ENCODE measurements at places on chromosomes 7 and 10.

GRCh38 chr10:21285742-21286331 lies 239.6 kb downstream of the SKIDA1 start:
- DNase-seq: no peak

- DNase-seq: no peak
Measured at GRCh38 chr7:55075464-55076021, 56.7 kb downstream of the EGFR start.

DNA sequence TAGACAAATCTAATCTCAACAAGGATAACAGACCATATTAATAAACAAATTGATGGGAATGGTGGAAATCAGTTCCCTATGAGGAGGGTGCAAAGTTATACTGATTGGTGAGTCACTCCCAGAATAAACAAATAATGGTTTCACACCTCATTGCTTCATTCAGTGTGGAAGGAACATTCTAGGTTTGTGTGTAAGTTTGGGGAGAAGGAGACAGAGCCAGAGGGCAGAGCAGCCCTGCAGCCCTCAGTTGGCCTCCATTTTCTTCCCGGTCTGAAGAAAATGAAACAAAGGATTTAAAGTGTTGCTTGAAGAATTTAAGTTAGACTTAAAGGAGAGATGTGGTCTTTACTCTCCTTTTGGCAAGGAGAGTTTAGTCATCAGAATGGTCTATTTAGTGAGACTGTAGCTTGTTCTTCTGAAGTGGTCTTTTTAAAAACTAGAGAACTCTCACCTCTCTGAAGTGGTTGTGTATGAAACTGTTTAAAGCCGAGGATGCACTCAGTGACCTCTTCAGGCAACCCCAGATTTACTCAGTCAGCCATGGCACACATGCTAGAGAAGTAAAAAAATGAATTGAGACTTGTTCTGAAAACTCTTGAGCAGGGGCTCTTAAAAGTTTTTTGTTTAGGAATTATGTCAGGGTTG lies 27.2 kb downstream of the IKZF1 start:
- no peak for DNase-seq

GRCh38 chr10:101071267-101071884 lies 9.6 kb downstream of the KAZALD1 start:
- no peak for DNase-seq

GRCh38 chr10:84294766-84295447 lies 33.5 kb upstream of the CCSER2 start:
- no peak for DNase-seq

GRCh38 chr10:3195286-3195685 lies 22.7 kb upstream of the PITRM1 start:
- DNase-seq: no peak

DNA sequence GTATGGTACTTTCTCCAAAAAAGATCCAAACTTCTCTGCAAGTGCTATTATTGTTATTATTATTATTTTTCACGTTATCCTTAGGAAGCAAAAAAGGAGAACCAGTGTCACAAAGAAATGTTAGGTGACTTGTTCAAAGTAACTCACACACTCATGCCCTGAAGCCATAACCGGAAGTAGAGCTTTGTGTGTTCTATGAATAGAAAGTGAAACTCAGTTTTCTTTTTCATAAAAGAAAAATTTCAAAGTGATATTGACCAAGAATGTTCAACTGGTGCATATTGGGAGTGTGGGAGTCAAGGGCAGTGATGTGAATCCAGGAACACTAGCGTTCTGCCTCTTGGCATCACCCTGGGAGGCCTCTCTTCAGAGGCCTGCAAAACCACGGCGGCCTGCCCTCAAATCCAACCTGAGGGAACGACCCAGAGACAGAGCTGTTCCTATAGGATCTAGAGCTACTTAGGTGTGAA lies 106.1 kb downstream of the PRKCQ start:
- no peak for DNase-seq

GRCh38 chr7:91293136-91293535 lies 28.9 kb downstream of the FZD1 start:
- no peak for DNase-seq

GRCh38 chr7:93402944-93403343 lies 170.8 kb downstream of the VPS50 start:
- no peak for DNase-seq

DNA sequence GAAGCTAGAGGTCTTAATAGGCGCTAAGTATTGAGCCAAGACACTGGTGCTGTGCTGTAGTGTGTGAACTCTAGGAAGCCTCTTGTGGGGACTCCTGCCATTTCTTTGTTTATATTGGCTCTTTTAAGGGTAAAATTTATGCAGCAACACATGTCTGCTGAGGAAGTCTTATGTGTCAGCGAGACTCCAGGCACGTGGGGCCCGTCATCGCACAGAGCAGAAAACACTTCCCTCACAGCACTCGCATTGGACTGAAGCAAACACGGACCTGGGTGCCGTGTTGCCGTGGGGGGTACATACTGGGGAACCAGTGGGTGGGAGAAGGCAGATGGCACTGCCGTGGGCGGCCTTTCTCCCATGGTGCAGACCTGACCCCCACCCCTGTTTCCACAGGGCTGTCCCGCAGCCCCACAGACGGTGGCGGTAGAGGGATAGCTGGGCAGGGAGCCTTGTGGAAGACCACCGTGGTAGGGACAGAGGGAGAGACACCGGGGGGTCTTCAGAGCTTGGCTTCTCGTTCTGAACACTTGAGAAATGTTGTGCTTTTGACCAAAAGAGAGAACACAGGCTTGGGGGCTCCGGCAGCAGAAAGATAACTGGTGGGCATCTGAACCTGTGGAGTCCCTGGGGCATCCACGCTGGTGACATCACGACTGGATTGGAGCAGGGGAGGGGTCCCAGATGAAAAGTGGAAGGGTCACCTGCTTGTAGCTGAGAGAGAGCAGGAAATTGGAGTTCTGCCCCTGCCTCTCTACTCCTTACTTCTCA lies 284.7 kb upstream of the SHH start:
- no peak for DNase-seq

DNA sequence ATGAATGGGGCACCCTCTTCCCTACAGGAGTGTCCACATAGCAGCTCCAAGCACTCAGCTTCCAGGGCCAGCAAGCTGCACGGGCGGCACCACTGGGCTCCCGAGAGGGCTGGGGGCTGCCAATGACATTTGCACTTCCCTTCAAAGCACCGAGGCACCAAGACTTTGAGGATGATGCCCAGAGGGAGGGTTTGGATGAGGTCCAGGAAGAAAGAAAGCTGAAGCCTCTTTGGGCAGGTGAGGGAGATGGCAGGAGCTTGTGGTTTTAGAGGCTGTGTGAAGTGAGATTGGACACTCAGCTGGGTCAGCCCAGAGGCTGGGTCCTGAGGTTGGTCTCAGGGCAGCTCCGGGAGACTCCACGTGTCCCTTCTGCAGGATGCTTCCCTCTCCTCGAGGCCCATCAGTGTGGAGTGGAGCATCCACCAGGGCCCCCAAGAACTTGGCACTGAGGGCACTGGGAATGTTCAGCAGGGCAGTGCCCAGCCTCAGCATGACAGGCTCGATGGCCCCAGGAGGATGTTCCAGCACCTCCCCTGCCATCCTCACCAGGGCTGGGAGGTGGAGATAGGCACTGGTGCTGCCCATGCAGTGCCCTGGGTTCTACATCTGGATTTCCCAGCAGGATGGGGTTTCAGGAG lies 54.9 kb upstream of the IGFBP3 start:
- DNase-seq: no peak

DNA sequence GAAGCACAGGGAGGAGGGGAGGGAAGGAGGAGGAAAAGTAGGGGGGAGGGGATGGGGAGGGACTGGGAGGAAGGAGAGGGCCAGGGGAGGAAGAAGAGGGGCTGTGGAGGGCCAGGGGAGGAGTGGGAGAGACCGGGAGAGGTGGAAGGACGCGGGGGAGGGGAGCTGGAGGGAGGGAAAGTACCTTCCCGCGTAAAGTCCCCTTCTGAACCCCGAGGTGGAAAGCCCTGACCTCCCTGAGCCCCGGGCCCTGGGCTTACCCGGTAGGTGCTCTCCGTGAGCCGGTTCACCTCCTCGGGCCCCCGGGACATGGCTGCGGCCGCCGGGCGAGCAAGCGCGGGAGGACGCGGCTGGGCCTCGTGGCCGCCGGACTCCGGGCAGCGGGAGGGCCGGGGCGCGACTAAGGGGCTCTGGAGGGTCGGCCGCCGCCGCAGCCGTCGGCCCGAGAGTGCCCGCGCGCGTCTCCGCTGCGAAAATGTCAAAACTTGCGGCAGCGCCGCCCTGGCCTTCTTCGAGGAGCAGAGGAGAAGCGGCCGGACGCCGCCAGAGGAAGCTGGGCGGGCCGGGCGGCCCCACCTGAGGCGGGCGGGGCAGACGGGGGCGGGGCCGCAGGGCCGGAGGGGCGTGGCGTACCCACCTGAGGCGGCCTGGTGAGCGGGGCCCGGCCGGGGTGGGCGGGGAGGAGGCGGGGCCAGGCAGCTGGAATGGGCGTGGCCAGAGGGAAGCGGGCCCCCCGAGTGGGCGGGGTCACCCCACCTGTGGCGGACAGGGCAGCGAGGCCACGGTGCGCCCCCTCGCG lies at the start of gene BAIAP2L1:
Gene BAIAP2L1 (minus strand): TSS at position 549 of the 799 bp plus-strand sequence. CDS start 238 bp downstream, at position 311.
- peak; percentile 67 for DNase-seq

DNA sequence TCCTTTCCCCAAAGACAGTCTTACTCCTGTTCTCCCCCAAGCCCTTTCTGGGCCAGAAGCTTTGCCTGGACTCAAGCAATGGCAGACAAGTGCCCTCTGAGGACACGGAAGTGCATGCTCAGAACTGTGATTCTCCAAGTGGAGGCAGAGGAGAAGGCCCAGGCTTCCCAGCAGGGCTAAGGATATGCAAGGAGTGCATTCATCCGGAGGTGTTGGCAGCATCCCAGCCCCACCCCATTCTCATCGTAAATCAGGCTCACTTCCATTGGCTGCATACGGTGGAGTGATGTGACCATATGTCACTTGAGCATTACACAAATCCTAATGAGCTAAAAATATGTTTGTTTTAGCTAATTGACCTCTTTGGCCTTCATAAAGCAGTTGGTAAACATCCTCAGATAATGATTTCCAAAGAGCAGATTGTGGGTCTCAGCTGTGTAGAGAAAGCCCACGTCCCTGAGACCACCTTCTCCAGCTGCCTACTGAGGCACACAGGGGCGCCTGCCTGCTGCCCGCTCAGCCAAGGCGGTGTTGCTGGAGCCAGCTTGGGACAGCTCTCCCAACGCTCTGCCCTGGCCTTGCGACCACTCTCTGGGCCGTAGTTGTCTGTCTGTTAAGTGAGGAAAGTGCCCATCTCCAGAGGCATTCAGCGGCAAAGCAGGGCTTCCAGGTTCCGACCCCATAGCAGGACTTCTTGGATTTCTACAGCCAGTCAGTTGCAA lies 1.4 kb upstream of the RBP3 start:
- DNase-seq: peak; percentile 7

GRCh38 chr7:98210513-98211220 lies 572 bp upstream of the BHLHA15 start:
- peak; percentile 31 for DNase-seq

- DNase-seq: peak; percentile 8
Measured at GRCh38 chr7:117129521-117129955, 176.2 kb downstream of the ST7 start.

DNA sequence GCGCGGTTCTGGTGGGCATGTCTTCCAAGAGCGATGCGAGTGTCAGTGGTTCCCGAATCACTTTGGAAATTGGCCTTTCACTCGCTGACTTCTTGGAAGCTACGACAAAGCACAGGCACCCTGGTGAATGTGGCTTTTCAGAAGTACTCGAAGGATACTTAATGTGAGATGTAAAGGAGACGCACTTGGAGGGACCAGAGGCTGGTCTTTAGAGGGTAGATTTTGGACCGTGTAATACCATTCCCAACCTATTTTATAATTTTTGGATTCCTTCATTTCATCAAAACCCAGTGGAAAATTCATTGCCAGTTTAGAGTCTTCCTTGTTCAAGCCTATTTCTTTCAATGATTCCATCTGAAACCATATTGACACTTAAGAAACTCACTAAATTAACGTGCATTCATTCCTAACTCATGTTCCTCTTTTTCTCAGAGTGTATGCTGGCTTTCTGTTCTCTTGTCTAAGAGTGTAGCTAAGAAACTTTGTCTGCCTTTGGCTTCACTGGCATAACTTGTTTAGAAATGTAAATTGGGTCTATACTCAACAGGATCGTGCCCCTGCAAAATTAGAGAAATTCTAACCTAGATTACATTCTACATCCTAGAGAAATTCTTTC lies 645 bp upstream of the COPG2 start:
- no peak for DNase-seq

GRCh38 chr7:144049491-144049890 lies 743 bp downstream of the OR2A5 start:
- DNase-seq: no peak

- peak; percentile 73 for DNase-seq
Measured at GRCh38 chr10:18068401-18068800, 71.8 kb upstream of the CACNB2 start.

GRCh38 chr10:7302930-7303557 lies 107.8 kb downstream of the SFMBT2 start:
- no peak for DNase-seq

- peak; percentile 84 for DNase-seq
Measured at GRCh38 chr10:100878291-100878910, 34.4 kb upstream of the SLF2 start.

- DNase-seq: no peak
Measured at GRCh38 chr10:103926722-103927319, 8.8 kb upstream of the STN1 start.

DNA sequence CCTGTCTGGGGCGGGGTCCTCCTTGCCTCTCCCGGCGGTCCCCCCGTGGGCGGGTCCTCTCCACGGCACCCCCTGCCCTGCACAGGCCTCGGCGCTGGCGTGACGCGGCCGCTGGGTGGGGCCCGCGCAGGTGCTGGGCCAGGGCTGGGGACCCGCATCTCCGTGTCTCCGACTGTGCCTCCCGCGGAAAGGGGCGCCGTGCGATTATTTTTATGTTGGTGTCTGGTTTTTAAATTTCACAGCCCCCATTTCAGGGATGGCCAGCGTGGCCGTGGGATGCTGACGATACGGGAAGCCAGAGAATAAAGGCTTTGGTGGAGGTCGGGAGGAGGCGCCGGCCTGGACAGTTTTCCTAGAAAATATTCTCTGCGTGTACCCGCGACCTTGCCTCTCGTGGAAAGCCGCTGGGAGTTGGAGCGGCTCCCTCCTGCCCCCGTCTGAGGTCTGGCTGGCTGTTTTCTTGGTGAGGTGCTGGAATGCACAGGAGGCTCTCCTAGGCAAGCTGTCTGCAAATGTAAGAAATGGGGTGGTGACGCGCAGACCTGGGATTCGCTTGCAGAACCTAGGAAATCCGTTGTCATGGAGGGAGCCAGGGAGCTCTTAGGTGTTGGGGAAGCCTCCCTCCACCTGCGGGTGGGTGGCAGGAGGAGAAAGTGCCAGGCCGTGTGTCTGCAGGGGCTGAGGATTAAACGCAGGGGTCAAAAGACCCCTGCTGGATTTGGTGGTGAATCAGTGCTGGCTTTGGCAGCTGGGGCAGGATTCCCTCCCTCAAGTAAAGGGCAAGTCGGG lies 28.7 kb upstream of the JAKMIP3 start:
- DNase-seq: no peak

- no peak for DNase-seq
Measured at GRCh38 chr7:26381476-26382353, 90.1 kb downstream of the SNX10 start.

DNA sequence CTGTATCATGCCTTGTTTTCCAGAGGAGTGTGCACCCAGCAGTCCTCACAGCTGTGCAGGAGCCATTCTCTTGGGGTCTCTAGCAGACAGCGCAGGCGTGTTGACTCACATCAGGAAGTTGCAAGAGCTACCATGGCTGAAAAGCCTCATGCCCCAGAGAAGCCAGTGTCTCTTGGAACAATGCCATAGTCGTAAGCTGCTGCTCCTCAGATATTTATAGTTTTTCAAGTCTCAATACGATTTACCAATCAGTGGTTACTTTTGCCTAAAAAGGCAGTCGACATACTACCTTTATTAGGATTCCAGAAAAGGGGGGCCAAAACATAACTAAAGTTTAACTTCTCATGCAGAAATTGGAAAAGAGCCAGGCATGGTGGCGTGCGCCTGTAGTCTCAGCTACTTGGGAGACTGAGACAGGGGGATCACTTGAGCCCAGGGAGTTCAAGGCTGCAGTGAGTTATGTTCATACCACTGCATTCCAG lies 407.7 kb downstream of the PARD3 start:
- peak; percentile 71 for DNase-seq
